Spinal cord (tissue), 10 donors: ENCODE measurements at places on chromosomes 1 and 21. TPM values are rescaled to one million over a fixed set of nuclear protein-coding genes. Genes with fewer than 3 reads are reported as not detected.

DNA sequence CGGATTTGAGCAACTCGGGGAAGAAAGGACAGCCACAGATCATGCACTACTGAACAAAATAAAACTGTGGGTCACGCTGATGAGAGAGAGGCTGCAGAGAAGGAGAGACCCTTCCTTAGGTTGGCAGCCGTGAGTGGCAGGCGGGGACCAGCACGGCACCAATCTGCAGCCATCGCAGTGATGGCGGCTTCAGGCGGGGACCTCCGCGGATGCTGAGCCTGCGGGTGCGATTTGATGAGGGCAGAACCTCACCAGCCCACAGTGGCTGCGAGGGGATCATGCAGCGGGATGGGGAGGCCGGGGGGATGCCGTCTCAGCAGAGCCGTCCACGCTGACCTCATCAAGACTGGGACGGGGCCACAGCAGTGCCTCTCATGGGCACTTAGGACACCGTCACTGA is 11.8 kb downstream of the ITGB2 start:
- DNase-seq: no peak

DNA sequence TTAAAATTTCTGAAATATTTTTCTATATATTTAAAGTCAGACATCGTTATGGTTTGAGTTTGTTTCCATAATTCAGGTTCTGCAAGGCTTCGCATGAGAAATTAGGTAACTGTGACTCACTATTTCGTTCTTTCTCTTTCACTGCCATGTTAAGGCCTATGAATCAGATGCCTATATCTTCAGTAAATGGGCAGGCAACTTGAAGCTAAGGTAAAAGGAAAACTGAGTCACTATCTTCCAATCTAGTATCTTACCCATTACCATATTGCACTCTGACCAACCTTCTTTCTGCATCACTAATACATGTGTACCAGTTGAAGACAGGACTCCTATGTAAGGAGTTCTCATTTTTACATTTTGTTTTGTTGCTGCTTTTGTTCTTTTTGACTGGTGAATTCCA is 37.8 kb downstream of the PYHIN1 start:
- no peak for DNase-seq

- DNase-seq: no peak
Observed at GRCh38 chr1:54273795-54274163, 73.8 kb downstream of the MRPL37 start.

GRCh38 chr1:200922406-200922805 is 27.7 kb downstream of the INAVA start:
- no peak for DNase-seq

DNA sequence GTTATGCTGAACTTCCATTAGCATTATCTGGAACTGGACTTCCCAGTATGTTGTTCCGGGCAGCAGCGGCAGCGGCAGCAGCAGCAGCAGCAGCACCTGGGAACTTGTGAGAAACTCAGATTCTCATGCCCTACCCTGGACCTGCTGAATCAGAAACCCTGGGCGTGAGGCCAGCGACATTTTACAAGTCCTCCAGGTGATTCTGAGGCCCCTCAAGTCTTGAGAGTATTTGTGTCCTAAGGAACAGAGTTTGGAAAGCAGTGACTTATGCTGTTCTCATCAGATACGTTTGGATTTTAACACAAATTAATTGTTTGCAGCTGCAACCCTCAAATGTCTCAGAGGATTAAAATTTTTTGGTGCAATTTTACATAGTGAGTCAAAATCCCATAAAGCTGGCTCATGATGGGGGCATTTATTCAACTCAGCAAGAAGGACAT is 157.2 kb upstream of the KAZN start:
- DNase-seq: no peak

- no peak for DNase-seq
Observed at GRCh38 chr1:235708390-235708962, 58.9 kb upstream of the GNG4 start.

- no peak for DNase-seq
Observed at GRCh38 chr1:228488818-228489674, 1.9 kb downstream of the RNF187 start.

Gene RBP7
- total RNA-seq: 0.89 TPM

Gene ATP13A2
- 62.1 TPM for total RNA-seq

Gene STMN1
- 258 TPM for total RNA-seq

Gene MEX3A
- total RNA-seq: 5.8 TPM

Gene PLXNA2
- 22.0 TPM for total RNA-seq
